ENCODE measurements at places on chromosomes 6 and 20.

GRCh38 chr6:63672582-63673129 lies 37.1 kb downstream of the PHF3 start:
- no peak overlapping the region for H3K4me3 ChIP-seq
- H3K4me1 ChIP-seq, result no peaks in the 10 kb centered on the region
- H3K36me3 ChIP-seq, result peaks cover 21% of the 10 kb centered on the region
- no peak for DNase-seq
- H3K27ac ChIP-seq, result no peak overlapping the region

GRCh38 chr20:14336686-14337085 lies 726 bp downstream of the FLRT3 start:
- no peaks in the 10 kb centered on the region for H3K4me1 ChIP-seq
- no peak overlapping the region for H3K27ac ChIP-seq
- no peak overlapping the region for H3K4me3 ChIP-seq
- H3K27me3 ChIP-seq, result no peaks in the 10 kb centered on the region

GRCh38 chr20:17993546-17993945 lies 24.7 kb downstream of the MGME1 start:
- peaks cover 28% of the 10 kb centered on the region for H3K36me3 ChIP-seq
- H3K4me1 ChIP-seq, result peaks cover 43% of the 10 kb centered on the region
- peaks cover 2% of the 10 kb centered on the region for H3K27me3 ChIP-seq
- DNase-seq, result no peak

DNA sequence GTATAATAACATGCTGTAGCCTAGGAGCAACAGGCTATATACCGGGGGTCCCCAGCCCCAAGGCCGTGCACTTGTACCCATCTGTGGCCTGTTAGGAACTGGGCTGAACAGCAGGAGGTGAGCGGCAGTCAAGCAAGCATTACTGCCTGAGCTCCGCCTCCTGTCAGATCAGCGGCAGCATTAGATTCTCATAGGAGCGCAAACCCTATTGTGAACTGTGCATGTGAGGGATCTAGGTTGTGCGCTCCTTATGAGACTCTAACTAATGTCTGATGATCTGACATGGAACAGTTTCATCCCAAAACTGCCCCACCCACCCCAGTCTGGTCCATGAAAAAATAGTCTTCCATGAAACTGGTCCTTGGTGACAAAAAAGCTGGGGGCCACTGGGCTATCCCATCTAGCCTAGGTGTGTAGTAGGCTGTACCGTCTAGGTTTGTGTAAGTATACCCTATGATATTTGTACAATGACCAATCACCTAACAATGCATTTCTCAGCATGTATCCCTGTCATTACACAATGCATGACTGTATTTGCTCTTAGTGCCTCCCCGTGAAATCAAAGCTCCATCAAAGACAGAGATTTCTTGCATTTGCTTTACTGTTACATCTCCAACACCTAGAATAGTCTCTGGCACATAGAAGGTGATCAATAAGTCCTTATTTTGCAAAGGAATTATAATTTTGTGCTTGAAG lies 30.8 kb downstream of the NHSL1 start:
- H3K4me3 ChIP-seq, result no peak overlapping the region
- H3K27me3 ChIP-seq, result peaks cover 2% of the 10 kb centered on the region
- DNase-seq, result no peak
- no peak overlapping the region for H3K27ac ChIP-seq

DNA sequence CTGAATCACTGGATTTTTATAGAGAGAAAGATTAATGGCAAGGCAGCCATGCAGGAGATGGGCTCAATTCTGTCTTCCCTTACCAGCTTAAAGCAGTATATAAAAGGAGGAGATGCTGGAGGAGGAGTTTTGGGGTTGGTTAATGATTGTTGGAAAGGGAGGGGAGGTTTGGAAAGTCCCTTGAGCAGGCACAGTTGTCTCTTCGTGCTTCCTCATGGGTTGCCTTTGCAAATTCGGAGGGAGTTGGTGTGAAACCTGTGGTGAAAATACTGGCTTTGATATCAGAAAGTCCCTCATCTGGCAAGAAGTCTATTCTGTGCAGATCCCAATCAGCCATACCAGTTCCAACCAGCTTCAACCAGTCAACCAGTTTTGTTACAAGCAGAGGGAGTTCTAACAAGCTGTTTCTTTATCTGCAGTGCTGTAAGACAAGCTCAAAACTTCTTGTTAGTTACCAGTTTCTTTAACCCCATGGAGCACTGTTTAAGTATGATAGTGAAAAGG lies 107.0 kb downstream of the HIVEP1 start:
- no peak overlapping the region for H3K4me3 ChIP-seq
- peaks cover 46% of the 10 kb centered on the region for H3K4me1 ChIP-seq
- H3K27me3 ChIP-seq, result no peaks in the 10 kb centered on the region
- peaks cover 61% of the 10 kb centered on the region for H3K36me3 ChIP-seq

- DNase-seq, result no peak
- no peak overlapping the region for H3K4me3 ChIP-seq
- no peaks in the 10 kb centered on the region for H3K36me3 ChIP-seq
- no peaks in the 10 kb centered on the region for H3K4me1 ChIP-seq
- peaks cover 13% of the 10 kb centered on the region for H3K27me3 ChIP-seq
These were observed 14.2 kb upstream of the PREX1 start for GRCh38 chr20:48841875-48842529.

GRCh38 chr6:121142093-121142492 lies 192.2 kb downstream of the TBC1D32 start:
- H3K27ac ChIP-seq, result no peak overlapping the region
- no peaks in the 10 kb centered on the region for H3K27me3 ChIP-seq
- no peak for DNase-seq
- H3K4me1 ChIP-seq, result no peaks in the 10 kb centered on the region
- no peaks in the 10 kb centered on the region for H3K36me3 ChIP-seq

DNA sequence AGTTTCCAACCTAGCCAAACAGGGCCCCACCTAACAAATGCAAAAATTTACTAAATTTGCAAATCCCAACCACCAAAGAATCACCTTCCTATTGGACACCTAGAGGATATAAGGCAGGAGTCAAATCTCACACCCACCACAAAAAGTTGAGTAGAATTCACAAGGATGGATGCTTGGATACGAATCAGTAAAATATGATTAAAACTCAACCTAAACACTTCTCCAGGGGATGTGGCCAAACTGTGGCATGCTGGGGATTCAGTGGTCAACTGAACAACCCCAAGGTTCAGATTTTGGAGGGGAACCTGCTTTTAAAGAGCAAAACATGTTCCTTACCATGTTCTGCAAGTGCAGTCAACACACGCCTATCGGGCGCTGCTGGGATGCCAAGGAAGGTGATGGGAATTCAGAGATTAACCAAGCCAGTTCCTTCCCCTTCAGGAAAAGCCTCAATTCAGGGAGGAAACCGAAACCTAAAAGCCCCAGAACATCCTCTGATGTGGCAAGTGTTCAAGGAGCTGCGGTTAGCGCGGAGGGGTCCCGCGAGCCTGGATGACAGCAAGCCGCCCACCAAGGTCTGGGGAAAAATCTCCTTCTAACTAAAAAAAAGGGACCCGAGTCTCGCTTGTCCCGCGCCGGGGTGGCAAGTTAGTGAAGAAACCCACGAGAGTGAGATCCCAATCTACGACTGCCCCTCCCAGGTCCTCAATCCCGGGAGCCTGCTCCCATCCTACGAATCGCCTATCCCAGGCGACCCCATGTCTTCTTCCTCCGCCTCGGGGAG lies 902 bp downstream of the SAMHD1 start:
- peaks cover 49% of the 10 kb centered on the region for H3K4me1 ChIP-seq
- peak overlapping the region; percentile 99 for H3K4me3 ChIP-seq
- H3K27me3 ChIP-seq, result no peaks in the 10 kb centered on the region
- peak; percentile 72 for DNase-seq
- H3K27ac ChIP-seq, result peak overlapping the region; percentile 90

DNA sequence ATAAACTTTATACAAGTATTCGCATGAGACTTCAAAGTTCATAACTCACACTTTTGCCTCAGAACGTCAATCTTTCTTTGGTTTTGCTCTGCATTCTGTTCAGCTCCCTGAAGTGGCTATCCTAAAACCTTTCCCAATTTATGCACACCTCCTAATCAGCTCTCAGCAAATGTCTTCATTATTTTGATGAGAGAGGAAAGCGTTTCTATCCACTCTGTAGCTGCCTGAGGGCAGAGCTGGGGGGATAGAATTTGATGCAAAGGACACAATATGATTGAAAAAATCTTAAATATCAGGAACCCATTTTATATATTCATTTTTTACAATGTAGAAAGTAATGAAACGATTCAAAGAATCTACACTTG lies 66.8 kb downstream of the MOXD1 start:
- no peak for DNase-seq
- no peaks in the 10 kb centered on the region for H3K4me1 ChIP-seq
- H3K4me3 ChIP-seq, result no peak overlapping the region

- no peaks in the 10 kb centered on the region for H3K4me1 ChIP-seq
- H3K27ac ChIP-seq, result no peak overlapping the region
- DNase-seq, result no peak
- no peaks in the 10 kb centered on the region for H3K36me3 ChIP-seq
These were observed 47.7 kb upstream of the RCAN2 start for GRCh38 chr6:46538800-46539480.

DNA sequence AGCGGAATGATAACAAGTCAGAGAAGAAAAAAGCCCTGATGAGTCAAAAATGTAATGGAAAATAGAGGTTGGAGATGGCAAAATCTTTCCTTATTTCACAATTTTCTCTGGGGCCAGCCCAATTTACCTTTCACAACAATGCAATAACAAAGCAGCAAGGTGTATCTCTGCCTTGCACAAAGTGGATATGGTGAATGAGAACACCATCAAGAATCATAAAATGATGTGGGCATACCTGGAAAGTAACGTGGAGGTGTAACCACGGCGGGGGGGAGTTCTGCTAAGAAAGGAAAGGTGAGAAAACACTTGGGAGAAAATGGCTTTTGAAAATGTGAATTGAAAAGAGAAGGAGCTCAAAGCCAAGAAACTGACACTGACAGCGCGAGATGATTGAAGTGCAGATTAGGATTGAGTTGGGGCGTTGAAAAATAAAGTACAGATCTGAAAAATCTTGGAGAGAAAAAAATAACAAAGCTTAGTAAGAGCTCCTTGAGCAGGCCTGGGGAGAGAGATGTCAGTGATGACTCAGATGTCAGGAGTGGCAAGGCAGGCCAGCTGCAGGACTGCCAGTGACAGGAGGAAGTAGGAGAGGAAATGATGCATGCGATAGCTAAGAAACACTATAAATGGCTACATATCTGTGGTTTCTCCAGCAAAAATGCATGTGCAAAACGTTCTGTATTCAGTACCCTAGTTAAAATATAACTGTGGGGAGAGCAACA lies 26.2 kb downstream of the ARHGAP18 start:
- H3K4me1 ChIP-seq, result peaks cover 59% of the 10 kb centered on the region
- H3K36me3 ChIP-seq, result peaks cover 22% of the 10 kb centered on the region
- peak; percentile 76 for DNase-seq
- H3K4me3 ChIP-seq, result peak overlapping the region; percentile 52
- H3K27me3 ChIP-seq, result no peaks in the 10 kb centered on the region

DNA sequence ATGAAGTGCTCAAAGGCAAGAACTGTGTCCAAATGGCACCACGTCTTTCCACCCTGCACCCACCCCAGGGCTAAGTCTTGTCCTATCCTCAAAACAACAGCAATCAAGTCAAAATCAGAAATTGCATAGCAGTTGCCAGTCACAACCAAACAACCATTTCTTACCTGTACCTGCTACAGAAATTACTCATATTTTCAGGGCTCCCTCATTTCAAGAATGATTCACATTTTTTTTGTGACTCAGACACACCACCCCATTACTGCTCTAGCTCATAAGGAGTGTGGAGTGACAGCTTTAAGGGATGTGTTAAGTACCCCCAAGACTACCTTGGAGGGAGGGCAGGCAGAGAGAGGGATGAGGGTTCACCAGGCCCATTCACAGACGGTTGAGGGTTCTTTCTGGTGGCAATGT lies 111.7 kb downstream of the TRERF1 start:
- H3K27me3 ChIP-seq, result no peaks in the 10 kb centered on the region
- peaks cover 62% of the 10 kb centered on the region for H3K4me1 ChIP-seq

DNA sequence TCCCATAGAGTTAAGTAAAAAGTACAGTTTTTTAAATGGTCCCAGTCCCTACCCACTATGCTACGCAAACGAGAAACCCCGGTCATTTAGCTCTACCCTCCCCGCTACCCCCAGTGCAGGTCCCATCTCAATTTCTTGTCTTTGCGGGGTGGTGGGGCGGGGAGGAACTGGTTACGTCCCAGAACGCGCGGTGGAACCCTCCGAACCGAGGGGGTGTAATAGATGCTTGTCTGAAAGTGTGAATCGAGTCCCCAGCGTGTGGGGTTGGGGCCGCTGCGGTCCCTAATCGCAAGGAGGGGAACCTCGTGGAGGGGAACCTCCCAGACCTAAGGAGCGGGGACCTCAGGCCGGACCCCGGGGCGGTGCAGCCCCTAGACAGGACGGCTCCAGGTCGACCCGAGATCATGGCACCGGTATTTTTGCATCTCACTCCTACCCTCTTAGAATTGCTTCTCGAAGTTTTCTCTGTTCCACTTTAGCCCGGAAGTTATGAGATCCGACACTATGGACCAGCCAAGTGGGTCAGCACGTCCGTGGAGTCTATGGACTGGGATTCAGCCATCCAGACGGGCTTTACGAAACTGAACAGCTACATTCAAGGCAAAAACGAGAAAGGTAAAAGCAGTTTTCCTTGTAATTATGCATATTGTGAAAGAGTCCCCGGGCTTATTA lies 779 bp downstream of the HEBP2 start:
- peaks cover 37% of the 10 kb centered on the region for H3K36me3 ChIP-seq
- peak overlapping the region; percentile 79 for H3K27ac ChIP-seq
- H3K4me3 ChIP-seq, result peak overlapping the region; percentile 84

GRCh38 chr20:35826397-35826998 lies 54.7 kb downstream of the PHF20 start:
- no peaks in the 10 kb centered on the region for H3K27me3 ChIP-seq
- no peak for DNase-seq
- peak overlapping the region; percentile 12 for H3K27ac ChIP-seq

- H3K27me3 ChIP-seq, result no peaks in the 10 kb centered on the region
- H3K27ac ChIP-seq, result no peak overlapping the region
- no peak overlapping the region for H3K4me3 ChIP-seq
These were observed 149.6 kb downstream of the BCAS1 start for GRCh38 chr20:53920647-53921245.

DNA sequence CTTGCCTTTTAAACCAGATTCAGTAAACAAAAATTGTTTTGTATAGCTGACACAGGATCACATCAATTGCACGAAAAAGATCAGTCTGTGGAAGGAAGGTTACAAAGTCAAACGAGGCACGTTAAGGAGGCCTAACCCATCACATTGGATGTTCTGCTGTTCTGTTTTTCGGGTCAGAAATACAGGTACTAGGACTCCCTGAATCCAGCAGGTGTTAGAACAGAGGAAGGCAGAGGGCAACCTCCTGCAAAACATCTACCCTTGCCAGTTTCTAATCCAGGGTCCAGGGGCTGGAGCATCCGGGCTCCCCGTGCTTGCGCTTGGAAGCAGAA lies 64.6 kb downstream of the PLG start:
- H3K27ac ChIP-seq, result no peak overlapping the region
- peaks cover 3% of the 10 kb centered on the region for H3K4me1 ChIP-seq
- no peak overlapping the region for H3K4me3 ChIP-seq

- H3K36me3 ChIP-seq, result no peaks in the 10 kb centered on the region
- peaks cover 48% of the 10 kb centered on the region for H3K27me3 ChIP-seq
- no peak for DNase-seq
- no peak overlapping the region for H3K27ac ChIP-seq
- no peaks in the 10 kb centered on the region for H3K4me1 ChIP-seq
- H3K4me3 ChIP-seq, result no peak overlapping the region
These were observed 3.8 kb downstream of the IL17A start for GRCh38 chr6:52189974-52190373.

Data from activated CD8-positive, alpha-beta T cell treated with anti-CD3 and anti-CD28 coated beads, Interleukin-2, amount 10 ng/mL, durations not matched to agents 7 days and 5 days (primary cell).